ENCODE measurements at places on chromosomes 1 and 21.

DNA sequence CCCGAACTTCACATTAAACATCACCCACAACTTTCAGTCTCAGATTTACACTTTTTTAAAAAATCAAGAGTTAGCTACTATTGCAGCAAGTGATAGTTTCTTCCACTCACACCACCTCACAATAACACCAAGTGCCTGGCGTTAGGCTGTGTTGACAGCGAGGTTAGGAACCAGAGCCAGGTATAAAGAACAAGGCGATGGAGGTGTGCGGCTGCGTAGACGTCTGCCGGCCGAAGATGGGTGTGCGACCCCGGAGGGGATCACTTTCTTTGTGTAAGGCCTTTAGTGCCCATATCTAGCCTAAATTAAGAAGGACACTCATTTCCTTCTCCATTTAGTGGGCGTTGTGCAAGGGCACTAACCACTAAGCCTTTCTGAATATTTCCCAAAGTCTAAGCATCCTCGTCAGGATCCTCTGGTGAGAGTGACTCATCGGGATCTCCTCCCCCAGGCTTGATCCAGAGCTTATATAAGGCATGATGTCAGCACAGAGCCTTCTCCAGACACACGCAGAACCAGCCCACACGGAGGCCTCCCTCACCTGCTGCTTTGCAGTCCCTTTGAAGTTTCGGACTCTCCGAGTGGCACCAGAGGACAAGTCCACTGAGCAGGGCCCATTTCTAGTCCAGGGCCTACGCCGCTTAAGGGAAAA is 11.8 kb downstream of the NHLH2 start:
- DNase-seq, result no peak

DNA sequence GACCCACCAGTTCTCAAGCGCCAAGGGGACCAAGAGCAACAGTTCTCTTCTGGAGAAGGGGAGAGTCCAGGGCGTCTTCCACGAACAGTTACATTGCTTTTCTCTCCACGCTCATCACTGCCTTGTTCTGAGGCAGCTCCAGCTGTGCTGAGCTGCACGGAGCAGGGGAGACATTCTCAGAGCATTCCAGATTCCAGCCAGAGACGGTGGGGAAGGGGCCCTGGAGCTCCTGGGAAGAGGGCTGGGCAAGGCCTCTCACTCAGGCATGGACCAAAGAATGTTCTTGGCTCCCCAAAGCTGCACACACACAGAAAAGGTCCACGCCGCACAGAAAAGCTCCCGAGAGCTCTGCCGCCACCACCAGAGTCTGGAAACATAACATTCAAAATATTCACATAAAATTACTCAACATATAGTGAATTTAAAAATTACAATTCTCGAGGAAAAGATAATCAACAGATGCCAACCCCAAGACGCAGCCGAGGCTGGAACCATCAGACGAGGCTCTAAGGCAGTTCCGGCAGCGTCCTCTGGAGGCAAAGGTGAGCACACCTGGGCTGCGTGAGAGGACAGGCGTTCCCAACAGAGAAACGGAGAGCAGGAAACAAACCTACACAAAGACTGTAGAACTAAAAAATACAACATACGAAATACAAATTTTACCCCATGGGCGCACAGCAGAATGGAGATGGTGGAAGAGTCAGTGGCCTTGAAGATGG is 40.5 kb downstream of the UBE2G2 start:
- DNase-seq, result no peak

DNA sequence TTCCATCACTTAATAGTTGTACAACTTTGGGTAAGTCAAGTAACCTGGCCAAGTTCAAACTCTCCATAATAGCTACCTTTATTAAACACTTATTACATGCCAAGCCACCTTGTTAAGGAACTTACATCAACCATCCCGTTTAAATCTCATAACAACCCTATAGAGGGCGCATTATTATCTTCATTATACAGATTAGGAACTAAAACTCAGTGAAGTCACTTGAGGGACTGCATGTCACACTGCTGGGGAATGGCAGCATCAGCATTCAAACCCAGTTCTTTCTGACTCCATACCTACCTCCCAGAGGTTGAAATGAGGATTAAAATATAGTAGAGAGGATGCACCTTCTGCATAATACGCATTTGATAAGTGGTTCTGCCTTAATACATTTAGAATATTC is 47.1 kb upstream of the PLA2G2C start:
- no peak for DNase-seq

DNA sequence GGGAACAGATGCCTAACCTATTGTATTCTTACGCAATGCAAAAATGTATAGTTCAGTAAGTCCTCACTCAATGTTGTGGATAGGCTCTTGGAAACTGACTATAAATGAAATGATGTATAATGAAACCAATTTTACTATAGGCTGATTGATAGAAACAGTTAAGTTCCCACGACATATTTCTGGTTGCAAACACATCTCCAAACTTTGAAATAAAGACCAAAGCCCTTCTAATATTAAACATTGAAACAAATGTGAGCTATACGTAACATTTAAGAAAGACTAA is 29.1 kb downstream of the MAP3K21 start:
- no peak for DNase-seq

- DNase-seq, result no peak
Measured at GRCh38 chr1:44408632-44409602, 3.9 kb downstream of the RNF220 start.

- DNase-seq, result no peak
Measured at GRCh38 chr21:35489389-35489980, 440.4 kb upstream of the RUNX1 start.

- no peak for DNase-seq
Measured at GRCh38 chr21:35135481-35135880, 86.4 kb upstream of the RUNX1 start.

- DNase-seq, result no peak
Measured at GRCh38 chr21:46570119-46570518, 34.8 kb downstream of the S100B start.

- no peak for DNase-seq
Measured at GRCh38 chr1:21707086-21707840, 38.1 kb upstream of the RAP1GAP start.

DNA sequence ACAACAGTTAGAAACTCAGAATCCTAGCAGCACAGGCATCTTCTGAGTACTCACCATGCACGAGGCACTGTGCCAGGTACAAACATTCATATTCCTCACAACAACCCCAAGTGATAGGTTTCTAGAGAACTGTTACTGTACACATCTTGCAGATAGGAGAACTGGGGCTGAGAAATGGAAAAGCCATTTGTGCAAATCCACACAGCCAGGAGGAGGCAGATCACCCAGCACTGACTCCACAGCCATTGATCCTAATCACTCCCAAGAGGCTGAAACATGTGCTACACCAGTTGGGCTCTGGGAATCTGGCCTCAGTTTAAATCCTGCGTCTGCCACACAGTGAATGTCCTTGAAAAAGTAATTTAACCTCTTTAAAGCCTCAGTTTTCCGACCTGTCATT is 151.0 kb downstream of the ST6GALNAC5 start:
- no peak for DNase-seq

GRCh38 chr1:46784666-46785065 is 14.2 kb upstream of the CYP4B1 start:
- DNase-seq, result no peak

GRCh38 chr1:24856787-24857506 is 73.1 kb downstream of the RUNX3 start:
- DNase-seq, result no peak

GRCh38 chr1:192159781-192160180 is 1.5 kb downstream of the RGS18 start:
- DNase-seq, result no peak

- DNase-seq, result peak; percentile 26
Measured at GRCh38 chr1:181140398-181140797, 51.9 kb downstream of the IER5 start.

GRCh38 chr1:111140680-111140967 is 601 bp downstream of the CEPT1 start:
- no peak for DNase-seq

- DNase-seq, result no peak
Measured at GRCh38 chr1:50831300-50832061, 128.6 kb downstream of the FAF1 start.

- DNase-seq, result no peak
Measured at GRCh38 chr1:35544976-35545375, 12.2 kb downstream of the KIAA0319L start.

DNA sequence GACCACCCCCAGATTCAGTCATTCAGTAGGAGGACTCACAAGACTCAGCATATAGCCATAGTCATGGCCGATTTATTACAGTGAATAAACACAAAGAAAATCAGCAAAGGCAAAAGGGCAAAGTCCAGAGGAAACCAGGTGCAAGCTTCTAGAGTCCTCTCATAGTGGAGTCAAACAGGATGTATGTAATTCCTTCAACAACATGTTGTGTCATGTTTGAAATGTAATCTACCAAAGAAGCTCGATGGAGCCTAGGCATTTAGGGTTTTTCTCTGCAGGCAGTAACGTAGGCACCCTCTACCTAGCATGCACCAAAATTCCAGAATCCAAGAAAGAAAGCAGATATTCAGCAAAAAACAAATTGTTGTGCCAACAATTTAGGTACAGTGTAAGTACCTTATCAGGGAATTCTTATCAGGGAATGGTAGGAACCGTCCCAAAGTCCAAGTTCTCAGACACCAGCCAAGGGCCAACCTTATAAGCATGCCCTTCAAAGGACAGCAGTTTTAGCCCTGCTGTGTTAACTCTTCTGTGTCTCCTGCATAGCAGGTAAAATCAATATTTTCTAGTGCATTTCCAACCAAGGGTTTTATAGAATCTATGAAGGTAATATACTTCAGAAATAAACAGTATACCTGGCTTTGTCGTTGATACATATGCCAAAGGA is 16.1 kb upstream of the SLAMF6 start:
- DNase-seq, result no peak

DNA sequence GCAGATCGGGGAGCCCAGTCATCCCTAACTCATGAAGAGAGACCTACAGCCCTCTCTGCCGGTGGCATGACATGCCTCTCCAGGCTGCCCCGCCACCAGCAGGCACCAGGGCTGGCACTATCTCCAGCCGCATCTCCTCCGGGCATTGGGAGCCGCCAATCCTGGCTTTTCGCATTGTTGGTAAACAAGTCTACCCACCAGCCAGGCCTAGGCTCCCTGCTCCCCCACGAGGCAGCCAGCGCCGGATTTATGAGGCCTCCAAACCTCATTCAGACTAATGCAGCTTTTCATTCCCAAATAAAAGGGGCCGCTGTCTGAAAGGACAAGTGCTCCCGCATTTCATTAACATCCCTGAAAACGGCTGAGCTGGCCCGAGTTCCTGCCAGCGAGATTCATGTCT is 3.4 kb upstream of the GRIK3 start:
- DNase-seq, result no peak
